Neural crest cell (in vitro differentiated cells): ENCODE measurements at places on chromosomes 2 and 18. TPM values are rescaled to one million over a fixed set of nuclear protein-coding genes. Genes with fewer than 3 reads are reported as not detected.

DNA sequence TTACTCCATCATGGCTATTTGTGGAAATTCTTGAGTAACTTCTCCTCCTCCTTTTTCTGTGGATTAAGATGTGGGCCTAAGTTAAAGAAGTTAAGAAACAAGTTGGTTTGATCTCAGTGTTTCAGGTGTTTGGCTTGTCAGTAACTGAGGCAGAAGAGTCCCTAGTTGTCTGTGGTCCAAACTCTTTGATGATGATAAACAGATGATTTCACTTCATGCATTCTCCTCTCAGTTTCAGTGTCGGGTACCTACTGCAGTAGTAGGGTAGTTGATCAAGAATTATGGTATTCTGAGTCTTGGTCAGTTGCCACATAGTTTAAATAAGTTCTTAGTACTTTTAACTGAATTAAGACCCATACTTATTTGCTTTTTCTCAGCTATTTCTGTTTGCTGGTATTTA is 85.6 kb downstream of the NCOA1 start:
- no peak for DNase-seq

DNA sequence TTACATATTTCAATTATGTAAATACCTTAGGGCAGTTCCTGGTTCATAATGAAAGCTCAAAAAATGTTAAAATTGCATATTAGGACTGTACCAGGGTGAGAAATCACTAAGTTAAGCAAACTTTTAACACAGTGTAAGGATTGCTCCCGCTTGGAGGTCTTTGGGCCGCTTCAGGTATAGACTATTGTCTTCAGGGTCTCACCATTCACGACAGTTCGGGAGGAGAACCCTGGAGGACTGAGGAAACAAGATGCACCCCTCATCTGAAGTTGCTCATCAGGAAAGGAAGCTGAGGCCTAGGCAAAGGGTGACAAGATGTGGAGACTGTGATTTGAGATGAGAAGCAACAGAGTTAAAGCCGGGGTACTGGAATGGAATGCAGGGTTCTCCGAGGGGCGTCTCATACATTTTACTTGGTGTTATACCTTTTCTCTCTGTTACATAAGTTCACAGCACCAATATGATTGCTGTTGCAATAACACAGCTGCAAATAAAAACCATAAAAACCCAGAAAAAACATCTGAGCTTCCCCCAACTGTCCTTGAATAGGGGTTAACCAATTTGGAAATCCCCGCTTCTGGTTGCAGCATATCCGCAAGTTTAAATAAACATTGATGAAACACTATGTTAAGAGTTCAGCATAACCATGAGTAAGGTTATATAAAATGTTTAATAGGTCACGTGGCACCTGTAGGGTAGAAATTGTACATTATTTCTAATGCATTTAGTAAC is 40.1 kb downstream of the FBXO48 start:
- no peak for DNase-seq

GRCh38 chr2:237440819-237441281 is 26.9 kb upstream of the COL6A3 start:
- no peak for DNase-seq

GRCh38 chr18:36582988-36583745 is 245.6 kb downstream of the TPGS2 start:
- DNase-seq, result peak; percentile 23

SLC5A7 gene
- total RNA-seq, result 2.7 and 3.0 TPM in 2 replicates

- DNase-seq, result peak; percentile 41
Measured at GRCh38 chr18:34659579-34660517, 50.2 kb upstream of the DTNA start.

PSMA8 gene
- total RNA-seq, result not detected in 2 replicates

- no peak for DNase-seq
Measured at GRCh38 chr2:237434866-237435311, 20.9 kb upstream of the COL6A3 start.

DNA sequence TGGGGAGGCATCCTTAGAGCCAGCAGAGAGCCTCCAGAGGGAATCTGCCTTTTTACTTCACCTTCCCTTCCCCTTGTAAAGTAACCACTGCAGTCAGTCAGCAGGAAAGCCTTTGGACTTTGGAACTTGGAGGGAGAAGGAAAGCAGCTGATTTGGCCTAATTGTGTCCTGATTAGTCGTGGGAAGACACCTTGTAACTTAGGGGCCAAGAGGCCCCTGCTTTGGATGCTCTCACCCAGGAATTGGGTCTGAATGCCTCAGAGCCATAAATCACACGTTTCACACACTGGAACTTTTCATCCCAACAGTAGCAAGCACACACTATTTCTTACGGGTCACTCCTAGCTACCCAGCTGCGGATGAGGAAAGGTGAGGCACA is 81.0 kb upstream of the PPM1B start:
- no peak for DNase-seq

- no peak for DNase-seq
Measured at GRCh38 chr18:13548106-13548819, 178.1 kb downstream of the FAM210A start.

DNA sequence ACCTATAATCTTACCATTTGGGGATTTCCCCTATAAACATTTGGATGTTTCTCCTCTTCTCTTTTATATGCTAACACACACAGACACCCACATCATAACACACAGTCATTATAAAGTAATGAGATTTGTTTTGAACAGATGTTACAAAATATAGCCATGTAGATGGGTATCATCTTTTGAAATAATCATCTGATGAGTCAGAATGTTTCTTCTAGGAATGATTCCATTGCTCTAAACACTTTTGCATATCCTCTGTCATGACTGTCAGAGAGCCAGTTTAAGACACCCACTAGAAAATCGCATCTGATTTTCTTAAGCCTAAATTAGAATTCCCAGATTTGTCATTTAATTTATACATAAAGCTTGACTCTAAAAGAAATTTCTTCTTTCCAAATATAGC is 442.6 kb downstream of the CMPK2 start:
- DNase-seq, result no peak

GRCh38 chr18:10558243-10558966 is 32.6 kb downstream of the NAPG start:
- DNase-seq, result no peak
